Left ventricle myocardium inferior (tissue), 1 donor: ENCODE measurements at places on chromosomes 3 and 15.

DNA sequence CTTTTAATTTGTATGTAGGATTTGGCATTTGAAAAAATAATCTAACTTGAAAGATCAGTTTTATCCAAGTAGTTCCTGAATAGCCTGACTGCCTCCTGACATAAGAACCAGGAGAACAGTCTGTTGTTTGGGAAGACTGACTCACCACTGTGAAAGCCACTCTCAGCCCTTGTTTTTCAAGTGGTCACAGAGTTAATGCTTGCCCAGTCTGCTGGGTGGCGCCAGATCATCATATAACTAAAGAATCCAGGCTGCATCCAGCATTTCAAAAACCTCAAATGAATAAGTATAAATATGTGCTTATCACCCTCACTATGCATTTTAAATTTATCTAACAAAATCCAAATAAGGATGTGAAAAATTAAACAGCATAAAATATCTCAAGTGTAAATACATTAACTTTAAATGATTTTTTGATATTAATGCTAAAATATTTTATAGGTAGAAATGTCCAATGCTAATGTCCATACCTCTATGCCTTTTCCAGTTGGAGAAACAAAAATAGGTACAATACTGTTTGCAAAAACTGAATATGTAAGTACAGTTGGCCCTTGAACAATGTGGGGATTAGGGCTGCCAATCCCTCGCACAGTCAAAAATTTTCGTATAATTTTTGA, 26.9 kb upstream of the ZBBX start:
- no peak for DNase-seq

DNA sequence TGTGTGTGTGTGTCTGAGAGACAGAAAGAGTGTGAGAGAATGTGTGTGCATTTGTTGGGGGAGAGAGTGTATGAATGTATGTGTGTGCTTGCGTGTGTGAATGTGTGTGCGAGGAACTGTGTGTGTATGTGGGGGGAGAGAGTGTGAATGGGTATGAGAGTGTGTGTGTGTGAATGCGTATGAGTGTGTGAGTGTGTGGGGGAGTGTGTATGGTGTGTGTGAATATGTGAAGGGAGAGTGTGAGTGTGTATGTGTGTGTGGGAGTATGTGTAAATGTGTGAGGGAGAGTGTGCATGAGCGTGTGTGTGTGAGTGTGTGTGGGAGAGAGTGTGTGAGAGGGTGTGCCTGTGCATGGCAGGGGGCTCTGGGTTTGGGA, 79.8 kb upstream of the ABHD17C start:
- no peak for DNase-seq

- DNase-seq: no peak
Observed at GRCh38 chr15:88745696-88746095, 57.5 kb upstream of the ACAN start.

- no peak for DNase-seq
Observed at GRCh38 chr15:70518201-70519003, 245.0 kb downstream of the UACA start.

DNA sequence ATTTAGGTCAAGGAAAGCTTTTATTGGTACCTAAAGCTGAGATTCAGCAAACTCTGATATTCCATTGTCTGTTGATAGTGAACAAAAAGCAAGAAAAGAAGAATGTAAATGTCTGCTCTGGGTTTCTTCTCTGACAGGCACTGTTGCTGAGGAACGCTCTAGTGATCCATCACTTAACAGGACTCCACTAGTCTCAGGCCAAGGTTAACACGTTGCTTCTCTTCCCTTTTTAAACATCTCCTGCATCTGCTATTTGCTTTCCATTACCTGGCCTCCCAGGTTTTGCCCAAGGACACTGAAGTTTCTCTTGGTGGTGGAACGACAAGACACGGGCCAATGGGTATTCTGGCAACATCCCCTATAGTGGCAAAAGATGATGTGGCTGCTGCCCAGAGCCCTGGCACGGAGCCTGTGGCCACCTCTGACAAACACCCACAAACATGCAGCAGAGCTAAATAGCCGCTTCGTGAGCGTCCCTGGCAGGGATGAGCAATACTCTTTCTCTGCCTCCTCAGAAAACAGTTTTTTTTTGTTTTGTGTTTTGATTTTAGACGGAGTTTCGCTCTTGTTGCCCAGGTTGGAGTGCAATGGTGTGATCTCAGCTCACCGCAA, 97.8 kb upstream of the AKAP13 start:
- DNase-seq: no peak

GRCh38 chr15:39239562-39239961, 341.3 kb upstream of the THBS1 start:
- DNase-seq: no peak

- peak; percentile 34 for DNase-seq
Observed at GRCh38 chr3:41198526-41198925, 779 bp upstream of the CTNNB1 start.

- no peak for DNase-seq
Observed at GRCh38 chr3:122515020-122515468, 305 bp upstream of the KPNA1 start.

- no peak for DNase-seq
Observed at GRCh38 chr3:108877901-108878300, 55.3 kb downstream of the TRAT1 start.

GRCh38 chr15:70297465-70298058, 199.8 kb upstream of the TLE3 start:
- DNase-seq: no peak

DNA sequence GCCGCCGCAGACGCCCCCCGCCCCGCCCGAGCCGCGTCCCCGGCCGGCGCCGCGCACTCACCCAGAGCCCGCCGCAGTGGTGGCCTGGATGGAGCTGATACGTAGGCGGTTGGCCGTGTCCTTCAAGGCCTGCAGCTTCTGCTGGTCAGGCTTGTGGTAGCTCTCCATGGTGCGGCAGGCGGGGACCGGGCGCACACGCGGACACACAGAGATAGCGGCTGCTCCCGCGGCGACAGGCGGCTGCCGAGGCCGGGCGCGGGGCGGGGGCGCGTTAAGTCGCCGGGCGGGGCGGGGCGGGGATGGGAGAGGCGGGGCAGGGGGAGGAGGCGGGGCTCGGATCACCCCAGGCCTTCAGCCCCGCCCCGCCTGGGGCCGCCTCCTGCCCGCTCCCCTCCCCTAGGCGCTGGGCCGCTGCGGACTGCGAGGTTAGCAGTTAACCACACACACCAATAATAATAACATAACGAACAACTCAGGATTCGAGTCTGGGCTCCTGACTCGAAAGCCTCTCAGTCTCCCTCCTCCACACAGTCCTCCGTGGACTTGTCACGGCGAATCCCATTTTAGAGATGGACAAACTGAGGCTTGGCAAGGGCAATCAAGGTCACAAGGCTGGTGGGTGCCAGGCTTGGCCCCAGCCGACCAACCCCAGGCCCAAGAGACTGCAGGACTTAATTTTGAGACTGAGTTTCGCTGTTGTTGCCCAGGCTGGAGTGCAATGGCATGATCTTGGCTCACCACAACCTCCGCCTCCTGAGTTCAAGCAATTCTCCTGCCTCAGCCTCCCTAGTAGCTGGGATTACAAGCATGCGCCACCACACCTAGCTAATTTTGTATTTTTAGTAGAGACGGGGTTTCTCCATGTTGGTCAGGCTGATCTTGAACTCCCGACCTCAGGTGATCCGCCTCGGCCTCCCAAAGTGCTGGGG, at the start of gene TKT:
TSS of gene TKT (minus strand) at position 248 of the 929 bp plus-strand sequence. CDS start at position 168, 80 bp downstream.
- peak; percentile 91 for DNase-seq

GRCh38 chr3:40179016-40179415, 130.5 kb upstream of the EIF1B start:
- peak; percentile 67 for DNase-seq

GRCh38 chr3:104523136-104523535, 843.6 kb upstream of the ALCAM start:
- DNase-seq: no peak

- no peak for DNase-seq
Observed at GRCh38 chr3:156300929-156301840, 180.8 kb downstream of the KCNAB1 start.

GRCh38 chr15:63277038-63277892, at the start of gene APH1B:
TSS of gene APH1B (plus strand) at chr15:63277605. CDS start at chr15:63277624, 19 bp downstream.
- peak; percentile 89 for DNase-seq

DNA sequence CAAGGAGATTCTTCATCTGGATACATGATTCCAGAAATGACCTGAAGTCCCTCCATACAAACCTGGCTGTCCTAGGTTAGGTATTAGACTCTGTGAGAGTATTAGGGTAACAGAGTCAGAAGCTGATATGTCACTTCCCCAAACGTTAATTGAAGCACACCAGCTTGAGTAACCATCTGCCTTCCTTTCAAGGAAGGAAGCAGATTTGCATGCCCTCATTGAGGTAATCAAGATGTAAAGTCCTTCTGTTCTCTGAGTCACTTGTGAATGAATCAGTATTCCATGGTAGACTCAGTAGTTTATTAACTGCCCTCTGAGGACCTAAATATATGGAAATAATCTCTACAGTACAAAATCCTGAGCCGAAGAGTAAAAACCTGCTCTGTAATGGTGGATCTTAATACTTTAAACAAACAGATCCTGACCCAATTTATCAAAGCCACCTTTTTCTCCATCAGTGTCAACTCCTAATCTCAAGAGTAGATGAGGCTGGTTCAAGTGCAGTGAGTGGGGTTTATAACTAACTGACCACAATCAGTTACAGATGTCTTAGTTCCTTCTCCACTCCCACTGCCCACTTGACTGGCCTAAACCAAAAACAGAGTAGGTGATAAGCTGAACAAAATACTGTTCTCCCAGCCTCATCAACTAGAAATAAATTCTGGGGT, 246.2 kb upstream of the CHRM5 start:
- no peak for DNase-seq

- no peak for DNase-seq
Observed at GRCh38 chr3:4290272-4290893, 12.8 kb upstream of the SETMAR start.

GRCh38 chr15:70192041-70192440, 94.3 kb upstream of the TLE3 start:
- no peak for DNase-seq

- no peak for DNase-seq
Observed at GRCh38 chr15:43872416-43873020, 45.7 kb downstream of the WDR76 start.

- DNase-seq: peak; percentile 42
Observed at GRCh38 chr15:65032801-65033537, 3.5 kb upstream of the MTFMT start.

DNA sequence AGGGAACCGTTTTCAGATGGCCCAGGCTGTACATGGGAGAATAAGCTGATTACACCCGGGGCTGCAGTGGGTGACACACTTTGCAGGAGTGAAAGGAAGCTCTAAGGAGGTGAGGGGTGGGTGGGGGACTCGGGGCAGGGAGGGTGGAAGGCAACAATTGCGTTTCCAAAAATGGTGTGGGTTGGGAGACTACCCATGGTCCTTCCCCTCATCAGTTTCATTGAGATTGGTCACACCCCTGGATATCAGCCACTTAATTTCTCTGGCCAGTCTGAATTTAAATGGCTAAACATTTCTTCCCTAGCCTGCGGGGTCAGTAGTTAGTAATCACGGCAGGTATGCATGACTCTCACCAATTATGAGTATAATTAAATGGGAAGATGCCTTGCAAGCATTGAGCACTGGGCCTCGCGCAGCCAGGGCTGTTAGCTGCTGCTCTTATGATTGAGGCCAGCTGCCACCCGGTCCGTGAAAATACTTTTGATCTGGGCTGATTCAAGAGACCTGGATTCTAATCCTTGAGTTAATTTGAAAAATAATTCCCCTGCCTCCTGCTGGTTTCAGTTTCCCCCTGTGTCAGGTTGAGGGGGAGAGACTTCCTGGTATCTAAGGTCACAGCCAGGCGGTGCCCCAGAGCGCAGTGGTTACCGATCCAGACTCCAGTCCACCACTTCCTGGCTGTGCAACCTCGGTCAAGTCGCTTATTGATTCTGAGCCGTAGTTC, 23.3 kb downstream of the SLC6A6 start:
- DNase-seq: no peak

- no peak for DNase-seq
Observed at GRCh38 chr3:150673966-150674365, 29.8 kb downstream of the ERICH6 start.

- DNase-seq: no peak
Observed at GRCh38 chr3:76930712-76931111, 109.2 kb upstream of the ROBO2 start.

- no peak for DNase-seq
Observed at GRCh38 chr3:13550791-13551360, 2.0 kb downstream of the FBLN2 start.

GRCh38 chr3:47406762-47407149, 25.9 kb downstream of the PTPN23 start:
- no peak for DNase-seq

DNA sequence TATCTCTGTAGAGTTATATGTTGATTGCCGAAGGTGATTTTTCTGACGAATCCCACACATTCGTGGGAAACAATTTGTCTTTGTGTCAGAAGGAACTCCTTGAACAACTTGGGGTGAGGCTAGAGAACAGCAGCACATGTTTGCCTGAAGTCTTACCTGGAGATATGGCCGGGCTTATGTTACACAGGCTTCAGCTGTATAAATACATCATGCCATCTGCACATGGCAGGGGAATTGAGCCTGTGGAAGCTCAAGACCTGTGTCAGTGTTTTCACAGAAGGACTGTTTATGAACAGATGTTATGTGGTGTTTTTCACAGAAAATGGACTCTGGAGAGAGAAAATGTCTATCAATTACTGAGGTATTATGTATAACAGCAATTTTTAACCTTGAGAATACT, 203.6 kb upstream of the MDFIC2 start:
- DNase-seq: no peak

DNA sequence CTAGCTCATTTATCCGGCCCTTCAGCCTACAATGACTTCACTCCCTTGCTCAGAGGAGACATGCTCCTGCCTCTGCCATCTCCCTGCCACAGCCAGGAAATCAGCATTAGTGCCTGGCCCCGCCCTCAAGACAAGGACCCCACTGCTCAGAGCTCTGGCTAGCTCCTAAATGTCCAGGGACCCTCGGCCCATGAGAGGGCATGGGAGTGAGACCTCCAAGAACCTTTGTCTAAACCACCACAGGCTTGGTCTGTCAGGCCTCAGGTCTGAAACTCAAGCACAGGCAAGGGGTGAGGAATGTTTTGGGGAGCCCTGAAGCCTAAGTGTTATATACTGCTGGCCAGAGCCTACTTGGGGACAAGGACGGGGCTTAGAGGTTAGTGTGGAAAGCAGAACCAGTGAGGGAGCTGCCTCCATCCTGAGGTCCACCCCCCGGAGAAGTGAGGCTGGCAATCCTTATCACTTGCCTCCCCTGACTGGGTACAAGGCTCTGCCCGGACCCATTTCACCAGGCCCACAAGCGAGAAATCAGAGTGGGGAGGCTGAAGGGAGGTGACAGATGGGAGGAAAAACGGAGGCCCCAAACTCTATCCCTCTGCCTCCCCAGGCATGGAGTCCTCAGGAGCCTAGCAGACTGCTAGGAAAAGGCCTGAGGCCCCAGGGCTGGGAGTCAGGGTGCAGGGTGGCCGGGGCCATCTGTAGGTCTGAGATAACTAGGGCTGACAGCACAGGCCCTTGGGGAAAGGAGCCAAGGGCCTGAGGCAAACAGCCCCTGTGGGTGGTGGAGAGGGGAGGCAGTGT, 18.8 kb downstream of the SHF start:
- no peak for DNase-seq
